GOT3 (cell line): ENCODE measurements at places on chromosomes 1 and 21.

DNA sequence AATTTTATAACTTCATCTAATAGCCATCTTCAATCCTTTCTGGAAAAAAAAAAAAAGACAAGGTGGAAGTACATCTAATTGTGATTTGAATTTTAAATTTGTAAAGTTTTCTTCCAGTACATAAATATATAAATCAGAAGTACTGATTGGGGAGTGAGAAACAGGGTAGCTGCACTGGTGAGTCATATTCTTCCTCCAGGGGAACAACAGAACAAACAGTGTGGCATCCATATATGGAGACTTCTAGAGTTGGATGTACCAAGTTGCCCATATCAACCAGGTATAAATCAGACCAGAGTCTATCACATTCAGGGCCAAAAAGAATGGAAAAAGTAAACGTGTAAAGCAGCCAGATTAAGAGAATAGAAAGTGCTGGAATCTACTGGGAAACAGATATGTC, 66.0 kb upstream of the NRIP1 start:
- DNase-seq = no peak

DNA sequence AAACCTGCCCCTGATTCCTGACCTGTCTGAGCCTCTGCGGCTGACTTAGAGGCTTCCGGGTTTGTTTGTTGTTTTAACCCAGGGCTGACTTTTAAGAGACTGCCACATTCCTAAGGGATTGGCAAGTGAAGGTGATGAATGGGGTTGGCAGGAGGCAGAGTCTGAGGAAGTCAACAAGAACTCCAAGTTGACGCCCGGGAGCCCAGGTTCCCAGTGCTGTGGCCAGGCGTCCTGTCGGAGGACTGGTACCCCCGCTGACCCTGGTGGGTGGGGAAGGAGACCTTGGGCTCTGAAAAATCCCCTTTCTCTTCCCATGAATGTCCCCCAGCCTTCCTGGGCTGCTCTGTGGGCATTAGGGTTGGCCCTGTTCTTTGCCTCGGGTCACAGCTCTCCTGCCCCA, 19.7 kb upstream of the EPS8L3 start:
- no peak for DNase-seq

GRCh38 chr1:151760597-151761385, 2.5 kb downstream of the MRPL9 start:
- DNase-seq = no peak

GRCh38 chr1:9020305-9020704, 5.9 kb downstream of the SLC2A7 start:
- DNase-seq = no peak

DNA sequence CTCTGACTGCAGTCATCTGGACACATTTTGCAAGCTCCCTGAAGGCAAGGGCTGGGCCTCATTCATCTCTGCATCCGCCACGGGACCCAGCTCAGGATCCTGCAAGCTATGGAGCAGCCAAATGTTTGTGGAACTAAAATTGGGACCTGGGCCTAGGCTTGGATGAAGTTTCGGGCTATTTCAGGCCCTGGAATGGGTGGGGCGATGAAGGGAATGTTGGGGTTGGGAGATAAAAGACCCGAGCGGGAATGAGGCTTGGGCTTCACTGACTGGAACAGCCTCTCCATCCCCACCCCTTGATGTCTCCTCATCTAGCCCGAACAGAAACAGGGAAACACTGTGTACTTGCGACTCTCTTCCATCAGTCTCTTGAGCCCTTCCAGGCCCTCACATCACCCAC, 7.3 kb upstream of the AHCYL1 start:
- no peak for DNase-seq

GRCh38 chr1:160789702-160790611, 6.0 kb upstream of the LY9 start:
- DNase-seq = no peak

- no peak for DNase-seq
Observed at GRCh38 chr1:7890853-7891252, 38.0 kb upstream of the UTS2 start.

- DNase-seq = no peak
Observed at GRCh38 chr21:35075546-35075945, 26.4 kb upstream of the RUNX1 start.

GRCh38 chr1:12035312-12035711, 16.0 kb downstream of the MIIP start:
- no peak for DNase-seq

- DNase-seq = no peak
Observed at GRCh38 chr1:35069746-35070145, 9.4 kb upstream of the ZMYM1 start.

DNA sequence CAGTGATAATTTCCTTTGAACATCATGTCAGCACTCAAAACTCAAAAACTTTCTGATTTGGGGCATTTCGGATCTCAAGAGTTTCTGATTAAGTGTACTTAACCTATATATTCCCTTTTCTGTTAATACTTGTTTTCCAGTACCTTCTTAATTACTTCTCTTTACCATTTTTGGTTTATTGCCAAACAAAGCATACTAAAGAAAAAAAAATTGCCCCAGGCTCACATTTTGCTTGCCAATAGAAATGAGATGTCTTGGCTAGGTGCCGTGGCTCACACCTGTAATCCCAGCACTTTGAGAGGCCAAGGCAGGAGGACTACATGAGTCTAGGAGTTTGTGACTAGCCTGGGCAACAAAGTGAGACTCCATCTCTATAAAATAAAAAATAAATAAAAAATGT, 4.8 kb downstream of the PSMD4 start:
- no peak for DNase-seq

DNA sequence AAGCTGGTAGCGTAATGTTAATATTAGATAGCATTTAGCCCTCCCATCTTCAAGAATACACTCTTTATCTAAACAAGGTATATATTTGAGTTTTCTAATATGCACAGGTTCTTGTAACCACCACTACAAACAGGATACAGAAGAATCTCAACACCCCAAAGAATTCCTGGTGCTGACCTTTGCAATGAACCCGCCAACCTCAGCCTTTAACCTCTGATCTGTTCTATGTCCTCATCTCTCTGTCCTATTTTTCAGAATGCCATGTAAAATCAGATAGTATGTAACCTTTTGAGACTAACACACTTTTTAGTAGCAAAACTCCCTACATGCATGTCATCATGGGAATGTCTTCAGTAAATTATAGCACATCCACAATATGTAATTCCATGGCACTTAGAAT, 71.1 kb downstream of the LRRC8C start:
- DNase-seq = no peak

GRCh38 chr1:25757151-25757845, 42.7 kb upstream of the SELENON start:
- DNase-seq = no peak

- no peak for DNase-seq
Observed at GRCh38 chr1:153881751-153882150, 41.0 kb downstream of the GATAD2B start.

DNA sequence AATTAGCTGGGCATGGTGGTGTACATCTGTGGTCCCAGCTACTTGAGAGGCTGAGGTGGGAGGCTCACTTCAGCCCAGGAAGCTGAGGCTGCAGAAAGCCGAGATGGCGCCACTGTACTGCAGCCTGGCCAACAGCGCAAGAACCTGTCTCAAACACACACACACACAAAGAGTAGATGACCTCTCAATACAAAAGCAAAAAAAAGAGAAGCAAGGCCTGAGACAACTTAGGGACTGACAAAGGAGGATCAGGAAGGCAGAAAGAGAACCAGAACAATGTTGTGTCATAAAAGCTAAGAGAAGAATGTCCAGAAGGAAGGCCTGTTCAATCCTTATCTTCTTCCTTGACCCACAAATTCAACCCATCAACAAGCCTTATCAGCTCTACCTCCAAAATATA, 18.5 kb downstream of the WASF2 start:
- no peak for DNase-seq
